ENCODE measurements at places on chromosomes 4 and X.

DNA sequence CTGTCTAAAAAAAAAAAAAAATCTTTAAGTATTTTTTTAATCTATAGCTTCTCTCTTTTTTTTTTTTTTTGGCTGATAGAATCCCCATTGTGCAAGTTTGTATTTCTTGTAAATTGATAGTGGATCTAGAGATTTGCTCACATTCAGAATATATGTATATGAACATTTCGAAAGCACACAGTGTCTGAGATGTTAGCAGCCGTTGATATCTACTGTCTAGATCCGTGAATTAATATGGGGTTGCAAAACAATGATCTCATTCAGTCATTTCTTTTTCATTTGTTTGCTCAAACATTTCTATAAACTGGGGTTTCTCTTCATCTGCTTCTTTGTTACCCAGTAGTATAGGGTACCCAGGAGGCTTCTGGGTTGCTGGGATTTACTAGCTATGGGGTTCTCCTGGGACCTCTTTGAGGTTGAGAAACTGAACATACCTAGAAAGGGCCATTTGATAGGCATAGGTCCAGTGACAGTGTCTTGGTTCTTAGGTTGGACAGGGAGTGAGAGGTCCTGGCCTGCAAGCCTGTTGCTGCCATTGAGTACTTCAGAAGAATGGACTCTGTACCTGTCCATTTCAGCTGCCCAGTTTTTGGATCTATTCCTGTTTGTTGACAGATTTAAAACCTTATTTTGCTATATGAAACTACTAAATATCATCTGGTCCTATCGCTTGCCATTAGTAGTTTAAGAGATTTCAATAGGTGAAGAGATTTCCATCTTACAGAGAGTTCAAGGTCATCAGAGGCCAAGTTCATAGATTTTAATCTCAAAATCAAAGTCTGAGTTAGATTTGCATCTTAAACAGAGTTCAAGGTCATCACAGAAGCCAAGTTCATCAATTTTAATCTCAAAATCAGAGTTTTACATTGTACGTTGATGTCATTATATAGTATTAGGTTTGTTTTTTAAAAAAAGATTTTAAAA is 50.8 kb downstream of the WWC2 start:
- DNase-seq, result no peak

GRCh38 chrX:87005885-87006284 is 511.7 kb upstream of the KLHL4 start:
- no peak for DNase-seq

GRCh38 chr4:183326853-183327252 is 4.6 kb upstream of the CLDN24 start:
- DNase-seq, result no peak

- DNase-seq, result no peak
These were observed 16.5 kb downstream of the ZFX start for GRCh38 chrX:24166078-24166477.

GRCh38 chr4:173522160-173522950 is 7.7 kb downstream of the HAND2 start:
- DNase-seq, result peak; percentile 89

GRCh38 chr4:26206339-26206738 is 114.5 kb upstream of the RBPJ start:
- peak; percentile 83 for DNase-seq

DNA sequence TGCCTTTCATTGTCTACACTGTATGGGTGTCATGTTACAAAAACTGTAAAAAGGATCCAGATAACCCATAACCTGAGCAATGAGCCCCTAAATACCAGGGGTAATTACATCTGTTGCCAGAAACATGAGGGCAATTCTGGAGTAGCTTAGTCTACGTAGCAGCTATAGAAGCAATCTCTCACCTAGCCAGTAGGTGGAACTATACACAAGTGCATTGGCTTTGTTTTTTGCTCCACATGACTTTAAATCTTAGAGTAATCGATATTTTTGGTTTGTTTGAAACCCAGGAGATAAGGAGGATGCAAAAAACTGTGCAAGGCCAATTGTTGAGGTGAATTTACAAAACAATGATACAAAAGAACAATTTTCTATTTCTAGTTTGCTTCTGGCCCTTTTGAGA is 57.5 kb downstream of the GPR82 start:
- DNase-seq, result peak; percentile 51

GRCh38 chr4:106985830-106986229 is 50.3 kb downstream of the DKK2 start:
- peak; percentile 9 for DNase-seq

Data from eye (tissue), 1 donor.